ENCODE measurements at places on chromosomes 5 and 9. TPM values are rescaled to one million over a fixed set of nuclear protein-coding genes. Genes with fewer than 3 reads are reported as not detected.

GCNT4 gene
- total RNA-seq: 0.52 TPM

IFNA2 gene
- not detected for total RNA-seq

GABRA1 gene
- total RNA-seq: not detected

ADGRV1 gene
- total RNA-seq: 0.71 TPM

FRRS1L gene
- not detected for total RNA-seq

PCDHB11 gene
- not detected for total RNA-seq

CDH6 gene
- not detected for total RNA-seq

- no peak for DNase-seq
Observed at GRCh38 chr5:168578538-168579487, at the start of gene PANK3. TSS of gene PANK3 (minus strand) at chr5:168579368. CDS start at chr5:168579283, 85 bp downstream.

DNA sequence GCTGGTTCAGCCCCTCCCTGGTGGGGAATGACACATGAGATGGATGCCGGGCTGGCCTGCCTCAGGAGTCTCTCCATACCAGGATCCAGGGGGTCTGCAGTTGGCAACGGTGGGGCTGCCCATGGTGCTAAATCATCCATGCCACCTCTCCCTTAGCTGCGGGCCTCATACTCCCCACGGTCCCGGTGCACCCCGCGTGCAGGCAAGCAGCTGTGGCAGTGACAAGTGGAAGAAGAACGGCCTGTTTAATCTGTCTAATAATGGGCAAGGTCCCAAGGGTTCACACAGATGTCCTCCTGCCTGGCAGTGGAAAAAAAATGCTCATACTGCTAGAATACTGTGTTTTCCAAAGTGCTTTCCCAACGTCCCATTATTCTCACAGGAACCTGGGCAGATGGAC lies 196.9 kb upstream of the PANK3 start:
- no peak for DNase-seq

DNA sequence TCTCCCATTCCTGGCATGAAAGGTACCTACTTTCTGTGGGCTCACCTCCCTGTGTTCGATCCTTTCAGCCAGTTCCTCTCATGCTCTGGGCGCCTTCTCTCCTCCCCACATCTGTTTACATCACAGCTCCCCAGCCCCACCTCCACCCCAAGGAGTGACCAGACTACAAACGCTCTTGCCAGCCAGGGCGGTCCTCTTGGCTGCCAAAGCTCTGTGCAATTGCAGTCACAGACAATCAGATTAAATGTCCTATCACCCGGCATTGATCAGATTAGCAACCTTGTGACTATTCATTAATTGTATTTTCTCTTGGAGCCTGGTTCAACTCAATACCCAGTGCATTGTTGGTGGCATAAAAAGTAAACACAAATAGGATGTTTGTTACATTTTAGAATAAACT lies 211.2 kb upstream of the TBCA start:
- DNase-seq: no peak

DNA sequence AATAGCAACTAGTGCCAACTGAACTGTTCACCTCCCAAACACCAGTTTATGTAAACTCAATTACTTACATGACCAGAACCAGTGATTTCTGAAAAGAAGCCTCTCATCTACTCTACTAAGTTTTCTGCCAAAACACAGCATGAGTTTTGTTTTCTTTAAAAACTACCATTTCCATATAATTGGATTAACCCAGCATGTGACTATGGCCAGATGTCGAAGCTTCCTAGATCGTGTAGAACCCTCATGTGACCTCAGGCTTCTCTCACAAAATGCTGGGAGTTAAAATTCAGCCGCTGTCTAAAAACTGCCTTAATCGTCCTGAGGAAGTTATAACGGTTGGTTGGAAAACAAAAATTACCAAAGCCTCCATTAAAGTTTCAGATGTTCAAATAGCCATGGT lies 303.5 kb downstream of the IRX1 start:
- DNase-seq: no peak

DNA sequence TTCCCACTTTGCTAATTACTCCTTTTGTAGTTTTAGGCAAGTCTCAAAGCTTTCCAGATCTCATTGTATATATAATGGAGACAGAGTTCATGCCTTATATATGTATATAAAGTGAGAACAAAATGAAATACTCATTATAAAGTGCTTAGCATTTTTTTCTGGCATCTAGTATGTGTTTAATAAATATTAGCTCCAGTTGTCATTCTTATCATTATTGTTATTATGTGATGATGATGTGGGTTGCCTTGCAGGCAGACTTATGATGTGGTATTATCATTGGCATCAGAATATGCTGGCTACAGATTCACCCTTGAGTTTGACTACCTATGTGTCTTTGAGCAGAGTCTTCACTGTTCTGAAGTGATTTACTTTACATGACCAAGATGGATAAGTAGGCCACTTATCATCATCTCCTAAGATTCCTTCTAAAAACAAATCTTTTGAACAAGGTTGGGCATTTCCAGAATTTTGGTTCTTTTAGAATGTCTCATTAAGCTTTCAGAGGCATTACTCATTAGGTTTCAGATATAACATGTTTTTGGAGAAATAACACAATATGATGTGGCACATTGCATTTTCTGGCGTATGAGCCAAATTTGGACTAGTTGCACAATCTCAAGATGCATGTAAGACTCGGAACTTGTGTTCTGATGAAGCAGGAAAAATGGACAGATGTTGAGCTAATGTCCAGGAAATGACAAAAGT lies 145.6 kb upstream of the TNC start:
- no peak for DNase-seq

DNA sequence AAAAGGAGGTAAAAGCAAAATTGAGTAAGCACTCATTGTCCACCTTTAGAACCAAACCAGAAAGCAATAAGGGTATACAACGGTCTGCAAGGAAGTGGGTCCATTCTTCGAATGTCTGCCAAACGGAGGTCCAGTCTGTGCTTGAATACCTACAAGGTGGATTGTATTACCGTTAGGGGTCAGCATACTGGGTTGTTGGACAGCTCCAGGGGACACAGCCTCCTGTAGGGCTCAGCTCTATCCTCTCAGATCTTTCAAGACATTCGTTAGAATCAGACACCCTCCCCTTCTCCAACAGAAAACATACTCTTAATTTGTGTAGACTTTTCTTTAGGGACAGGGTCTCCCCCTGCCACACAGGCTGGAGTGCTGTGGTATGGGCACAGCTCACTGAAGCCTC lies 5.5 kb downstream of the ASTN2 start:
- DNase-seq: no peak

- DNase-seq: no peak
Observed at GRCh38 chr9:79465156-79465555, 106.6 kb upstream of the TLE4 start.

DNA sequence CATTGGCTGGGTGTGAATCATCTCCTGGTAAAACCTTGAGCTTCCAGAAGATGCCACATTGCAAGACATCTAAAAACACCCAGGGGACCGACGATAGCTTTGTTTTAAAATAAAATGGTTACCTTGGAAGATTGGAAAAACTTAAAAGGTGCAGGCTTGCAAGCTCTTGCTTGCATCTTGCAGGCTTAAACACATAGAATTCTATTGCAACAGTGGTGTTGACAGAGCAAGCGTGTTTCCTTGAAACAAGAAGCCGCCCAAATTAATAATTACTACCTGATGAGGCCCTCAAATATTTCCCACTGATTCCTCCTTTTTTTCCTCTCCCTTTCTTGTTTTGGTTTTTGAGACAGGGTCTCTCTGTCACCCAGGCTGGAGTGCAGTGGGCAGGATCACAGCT lies 137.1 kb upstream of the BASP1 start:
- no peak for DNase-seq

DNA sequence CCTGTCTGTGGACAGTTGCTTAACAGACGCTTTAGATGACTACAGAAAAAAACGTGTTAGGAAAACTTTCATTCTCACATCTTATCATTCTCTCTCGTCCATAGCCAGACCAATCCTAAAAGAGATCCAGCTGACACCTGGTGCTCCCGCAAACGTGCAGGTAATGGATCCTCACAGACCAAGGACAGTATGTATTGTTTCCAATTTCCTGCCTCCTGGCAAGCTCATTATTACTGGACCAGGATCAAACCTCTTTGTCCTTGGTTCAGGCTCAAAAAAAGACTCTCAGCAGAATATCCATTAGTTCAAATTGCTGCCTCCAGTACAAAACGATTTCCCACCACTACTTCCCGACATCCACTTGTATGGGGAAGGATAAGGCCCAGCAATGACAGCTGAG lies 62.4 kb downstream of the SERINC5 start:
- DNase-seq: no peak

Measured in natural killer cell (primary cell).